SW480 (cell line): ENCODE measurements at places on chromosomes 4 and X.

- no peak for DNase-seq
These were observed 10.1 kb downstream of the DHRSX start for GRCh38 chrX:2490634-2491033.

- DNase-seq, result no peak
These were observed 11.3 kb upstream of the PHKA2 start for GRCh38 chrX:18995221-18995620.

- no peak for DNase-seq
These were observed 36.4 kb upstream of the MAMLD1 start for GRCh38 chrX:150326541-150327247.

DNA sequence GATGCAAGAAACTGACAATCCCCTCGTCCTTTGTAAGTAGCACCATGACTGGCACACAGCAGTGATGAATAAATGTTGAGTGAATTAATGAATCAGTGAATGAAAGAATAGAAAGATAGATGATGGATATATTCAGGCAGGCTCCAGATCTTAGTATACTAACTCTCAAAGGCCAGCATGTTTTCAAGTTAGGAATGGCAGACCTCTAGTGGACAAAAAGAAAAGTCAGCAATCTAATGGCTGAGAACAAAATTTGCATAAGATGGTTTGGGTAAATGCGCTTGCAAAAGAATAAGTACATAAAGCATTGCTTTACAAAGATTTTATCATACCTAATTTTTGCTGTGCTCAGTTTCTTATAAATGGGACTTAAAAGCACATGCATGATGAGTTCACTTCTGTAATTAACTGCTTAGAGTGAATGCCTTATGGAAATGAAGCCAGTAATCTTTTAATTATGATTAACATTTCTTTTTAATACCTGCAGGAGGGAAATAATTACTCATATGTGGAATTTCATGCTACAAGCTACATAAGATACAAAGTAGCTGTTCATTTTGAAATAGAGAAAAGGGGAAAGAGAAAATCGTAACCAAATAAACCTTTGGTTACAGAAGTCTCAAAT, 126.9 kb upstream of the GPRIN3 start:
- peak; percentile 26 for DNase-seq

DNA sequence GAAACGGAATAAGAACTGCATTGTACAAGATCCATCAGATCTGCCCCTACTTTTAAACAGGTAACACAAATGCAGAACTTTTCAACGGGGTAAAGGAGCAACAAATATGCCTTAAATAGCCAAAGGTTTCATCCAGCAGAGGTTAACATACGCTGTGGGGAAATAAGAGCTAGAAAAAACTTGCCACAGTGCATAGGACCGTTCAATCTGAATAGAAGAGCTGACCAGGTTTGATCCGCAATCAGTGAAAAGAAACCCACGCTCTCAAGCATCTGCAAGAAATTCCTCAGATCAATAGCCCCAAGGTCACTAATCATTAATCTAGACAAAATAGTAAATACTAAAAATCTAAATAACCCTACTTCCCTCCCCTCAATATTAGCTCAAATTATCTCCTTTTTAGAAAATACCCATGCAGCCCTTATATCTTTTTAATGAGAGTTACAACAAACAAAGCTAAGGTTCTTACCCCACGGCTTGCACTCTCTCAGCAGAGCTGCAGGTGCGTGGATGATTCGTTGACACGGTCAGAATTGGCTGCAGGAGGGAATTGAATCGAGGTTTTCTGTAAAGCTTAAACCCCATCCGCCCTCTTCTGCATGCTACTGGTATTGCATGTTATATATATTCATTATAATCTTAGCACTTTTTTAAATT, at the start of gene TLR10:
TSS of gene TLR10 (minus strand) at position 539 of the 657 bp plus-strand sequence. CDS start 7,400 bp downstream, outside the sequence.
- DNase-seq, result peak; percentile 48
